ENCODE measurements at places on chromosomes 2 and 18.

DNA sequence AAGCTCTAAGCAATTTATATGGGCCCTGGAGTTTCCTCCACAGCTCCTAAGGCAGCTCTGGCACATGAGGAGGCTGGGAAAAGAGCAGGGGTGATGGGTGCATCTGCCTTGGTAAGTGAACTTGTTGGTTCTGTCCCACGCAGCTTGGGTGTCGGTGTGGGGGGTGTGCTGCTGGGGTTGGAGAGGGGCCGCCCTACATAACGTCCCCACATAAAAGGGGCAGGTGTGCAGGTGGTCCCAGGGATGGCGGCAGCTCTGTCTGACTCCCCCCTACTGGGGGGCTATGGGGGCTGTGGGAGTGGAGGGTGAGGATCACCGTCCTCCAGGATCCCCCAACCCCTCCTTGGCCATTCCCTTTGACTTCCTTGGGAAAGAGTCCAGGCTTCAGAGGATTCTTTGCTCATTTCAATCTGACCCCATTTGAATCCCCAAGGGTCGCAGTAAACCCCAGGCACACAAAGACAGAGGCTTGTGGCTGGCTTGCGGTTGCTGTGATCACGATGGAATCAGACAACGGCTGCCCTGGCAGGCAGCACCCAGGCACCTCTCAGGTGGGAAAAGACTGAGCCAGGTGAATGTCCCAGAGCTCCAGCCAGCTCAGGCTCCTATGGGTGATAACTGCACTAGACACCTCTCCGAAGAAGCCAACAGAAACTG is 34.5 kb upstream of the CD8A start:
- no peak for DNase-seq

- no peak for DNase-seq
Measured at GRCh38 chr2:46643951-46644350, 164.6 kb downstream of the TMEM247 start.

DNA sequence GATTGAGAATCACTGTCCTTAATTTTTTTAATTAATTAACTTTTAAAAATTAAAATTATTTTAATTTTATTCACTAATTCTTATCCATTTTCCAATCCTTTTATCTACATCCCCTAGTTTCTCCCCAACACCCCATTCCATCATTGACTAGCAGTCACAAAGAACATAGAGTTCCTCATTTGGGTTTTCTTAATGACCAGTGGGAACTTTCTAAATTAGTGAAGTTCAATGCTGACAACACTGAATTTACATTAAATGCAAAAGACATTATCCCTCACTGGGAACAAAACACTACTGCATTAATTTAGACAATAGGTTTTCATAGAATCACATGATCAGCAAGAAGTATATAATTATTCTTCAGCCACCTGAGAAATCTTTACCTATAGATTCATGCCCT is 80.6 kb upstream of the GLS start:
- no peak for DNase-seq

DNA sequence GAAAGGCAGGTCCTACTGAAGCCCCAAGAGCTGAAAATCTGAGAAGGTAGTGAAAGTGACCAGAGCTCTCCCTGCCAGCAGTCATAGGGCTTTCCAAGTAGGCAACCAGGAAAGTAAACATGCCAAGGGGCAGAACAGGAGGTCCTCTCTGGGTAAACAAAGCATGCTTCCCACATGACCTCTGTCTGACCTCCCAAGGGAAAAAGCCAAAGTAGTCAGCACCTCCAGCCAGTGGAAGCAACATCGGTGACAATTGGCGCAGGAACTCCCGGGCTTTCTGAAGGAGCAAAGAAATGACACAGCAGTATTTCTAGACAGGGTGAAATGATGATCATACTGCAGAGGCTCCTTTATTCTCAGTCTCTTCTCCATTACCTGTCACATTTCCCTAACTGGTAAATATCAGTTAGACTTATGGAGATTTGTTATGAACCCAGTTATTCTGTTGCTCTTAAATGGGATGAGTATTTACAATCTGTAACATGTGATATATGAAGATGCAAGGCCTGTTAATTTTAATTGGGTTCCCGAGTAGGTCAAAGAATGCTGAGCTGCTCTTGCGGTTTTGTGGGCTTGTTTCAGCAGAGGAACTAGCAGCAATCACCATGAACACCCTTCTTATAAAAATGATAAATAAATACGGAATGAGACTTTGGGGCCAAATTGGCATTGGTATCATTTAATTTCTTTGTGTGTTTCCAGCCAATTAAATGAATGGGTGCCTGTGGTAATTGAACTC is 321.0 kb downstream of the RND3 start:
- DNase-seq = no peak

- no peak for DNase-seq
Measured at GRCh38 chr18:12049978-12050811, 43.4 kb upstream of the ANKRD62 start.

DNA sequence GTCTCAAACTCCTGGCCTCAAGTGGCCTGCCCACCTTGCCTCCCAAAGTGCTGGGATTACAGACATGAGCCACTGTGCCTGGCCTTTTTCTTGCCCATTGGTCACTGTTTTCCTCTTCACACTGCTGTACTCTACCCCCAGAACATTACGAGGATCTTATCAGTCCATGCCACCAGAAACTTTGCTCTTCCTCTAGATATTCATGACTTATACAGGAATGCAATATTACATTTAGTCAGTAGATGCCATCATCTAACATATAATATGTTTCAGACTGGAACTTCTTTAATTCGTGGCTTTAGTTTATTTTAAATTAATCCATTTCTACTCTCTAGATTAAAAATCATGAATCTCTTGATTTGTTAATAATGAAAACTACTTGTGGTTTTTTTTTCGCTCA is 135.5 kb downstream of the COMMD1 start:
- no peak for DNase-seq

GRCh38 chr18:45173799-45174519 is 441.3 kb upstream of the SLC14A2 start:
- DNase-seq = no peak

DNA sequence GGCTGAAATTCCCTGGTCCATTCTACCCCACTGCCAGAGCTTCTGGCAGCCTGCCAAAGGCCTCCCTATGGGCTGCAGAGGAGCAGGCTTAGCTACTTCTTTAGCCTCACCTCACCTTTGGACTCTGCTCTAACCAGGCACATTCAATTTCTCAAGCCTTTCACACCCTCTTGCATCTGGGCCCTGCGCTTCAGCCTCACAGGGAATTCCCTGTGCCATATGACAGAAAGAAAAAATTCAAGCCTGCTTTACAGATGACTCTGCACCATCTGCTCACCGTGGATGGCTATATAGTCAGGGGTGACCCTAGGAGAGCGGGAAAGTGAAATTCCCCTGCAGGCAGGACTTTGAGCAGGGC is 62.5 kb downstream of the REEP1 start:
- DNase-seq = no peak

GRCh38 chr2:96247009-96247408 is 18.8 kb downstream of the TMEM127 start:
- DNase-seq = no peak

DNA sequence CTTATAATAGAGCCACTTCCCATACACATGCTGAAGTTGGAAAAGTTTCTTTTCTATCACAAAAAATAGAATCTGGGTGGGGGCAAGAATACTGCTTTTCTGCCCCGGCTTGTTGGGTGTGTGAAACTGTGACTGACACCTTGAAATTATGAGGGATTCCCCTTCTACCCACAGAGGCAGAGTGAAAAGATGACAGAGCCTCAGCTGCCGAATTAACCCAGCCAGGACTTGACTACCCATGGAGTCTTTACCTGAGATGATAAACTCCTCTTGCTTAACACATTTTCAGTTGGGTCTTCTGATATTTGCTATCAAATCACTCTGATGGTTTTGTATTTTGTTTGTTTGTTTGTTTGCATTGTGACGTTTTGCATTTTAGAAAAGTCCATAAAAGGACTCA is 66.0 kb upstream of the PMAIP1 start:
- no peak for DNase-seq

GRCh38 chr2:150011161-150011730 is 423.7 kb upstream of the MMADHC start:
- DNase-seq = no peak

DNA sequence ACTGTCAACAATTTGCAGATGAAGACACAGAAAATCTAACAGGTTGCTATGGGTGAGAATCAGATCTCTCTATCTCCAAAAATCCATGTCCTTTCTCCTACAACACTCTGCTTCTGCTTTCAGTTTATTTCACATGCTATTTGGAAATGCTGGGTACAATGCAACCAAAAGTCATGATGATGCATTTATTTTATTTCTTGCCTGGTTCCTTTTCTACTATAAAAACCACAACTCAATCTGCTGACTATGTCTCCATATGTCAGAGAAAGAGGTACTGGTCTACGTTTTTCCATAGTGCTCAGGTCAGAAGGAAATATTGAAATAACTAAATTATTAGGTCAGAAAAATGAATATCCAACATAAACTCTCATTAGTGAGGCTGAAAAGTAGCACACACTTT is 20.5 kb downstream of the RAD51AP2 start:
- DNase-seq = no peak

DNA sequence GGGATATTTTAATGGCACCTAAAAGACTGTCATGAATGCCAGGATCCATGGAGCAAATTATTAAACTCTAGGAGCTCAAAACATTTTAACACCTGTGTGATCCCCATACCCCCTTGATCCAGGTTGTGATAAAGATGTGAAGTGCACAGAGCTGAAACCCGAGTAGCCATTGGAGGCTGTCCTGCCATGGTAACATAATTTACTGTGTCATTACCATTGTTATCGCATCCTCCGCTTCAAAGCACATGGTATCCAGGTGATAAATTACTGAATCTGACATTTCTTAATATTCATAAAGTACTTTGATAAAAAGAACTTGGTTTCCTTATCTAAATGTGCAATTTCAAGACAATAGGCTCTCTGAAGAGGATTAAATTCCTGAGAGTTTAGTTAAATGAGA is 109.3 kb downstream of the CHST9 start:
- DNase-seq = no peak

GRCh38 chr2:85083092-85083491 is 50.1 kb upstream of the TCF7L1 start:
- DNase-seq = no peak

Data from AG08395 (cell line).